ENCODE measurements at places on chromosomes 2 and 18.
A peak's percentile ranks its signal among the peaks of the same experiment; 100 is the strongest.

DNA sequence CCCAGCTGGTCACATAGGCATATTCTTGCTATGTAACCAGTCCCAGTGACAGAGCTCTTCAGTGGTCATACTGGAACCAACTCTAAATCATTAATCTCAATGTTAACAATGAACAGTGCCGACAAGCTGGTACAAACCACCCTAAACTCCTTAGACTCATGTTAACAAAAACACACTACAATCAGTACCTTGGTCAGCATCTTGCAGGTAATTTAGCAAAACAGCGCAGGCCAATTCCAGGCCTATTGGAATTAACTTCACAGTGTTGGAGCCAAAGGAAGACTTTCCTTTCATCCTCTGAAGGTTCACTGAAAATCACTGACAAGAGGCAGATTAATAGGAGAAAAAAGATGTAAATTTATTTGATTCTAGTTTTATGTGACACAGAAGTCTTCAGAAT lies 396.4 kb downstream of the PIK3C3 start:
- DNase-seq: no peak

GRCh38 chr18:49597157-49597931 lies 35.5 kb downstream of the LIPG start:
- peak; percentile 31 for DNase-seq

GRCh38 chr2:98458207-98458606 lies 13.5 kb downstream of the INPP4A start:
- DNase-seq: no peak

- DNase-seq: no peak
Measured at GRCh38 chr2:121098556-121098955, 186.4 kb downstream of the TFCP2L1 start.

- no peak for DNase-seq
Measured at GRCh38 chr2:173997269-173997668, 32.1 kb upstream of the SP3 start.

GRCh38 chr18:59837586-59837985 lies 62.2 kb upstream of the PMAIP1 start:
- DNase-seq: peak; percentile 14

DNA sequence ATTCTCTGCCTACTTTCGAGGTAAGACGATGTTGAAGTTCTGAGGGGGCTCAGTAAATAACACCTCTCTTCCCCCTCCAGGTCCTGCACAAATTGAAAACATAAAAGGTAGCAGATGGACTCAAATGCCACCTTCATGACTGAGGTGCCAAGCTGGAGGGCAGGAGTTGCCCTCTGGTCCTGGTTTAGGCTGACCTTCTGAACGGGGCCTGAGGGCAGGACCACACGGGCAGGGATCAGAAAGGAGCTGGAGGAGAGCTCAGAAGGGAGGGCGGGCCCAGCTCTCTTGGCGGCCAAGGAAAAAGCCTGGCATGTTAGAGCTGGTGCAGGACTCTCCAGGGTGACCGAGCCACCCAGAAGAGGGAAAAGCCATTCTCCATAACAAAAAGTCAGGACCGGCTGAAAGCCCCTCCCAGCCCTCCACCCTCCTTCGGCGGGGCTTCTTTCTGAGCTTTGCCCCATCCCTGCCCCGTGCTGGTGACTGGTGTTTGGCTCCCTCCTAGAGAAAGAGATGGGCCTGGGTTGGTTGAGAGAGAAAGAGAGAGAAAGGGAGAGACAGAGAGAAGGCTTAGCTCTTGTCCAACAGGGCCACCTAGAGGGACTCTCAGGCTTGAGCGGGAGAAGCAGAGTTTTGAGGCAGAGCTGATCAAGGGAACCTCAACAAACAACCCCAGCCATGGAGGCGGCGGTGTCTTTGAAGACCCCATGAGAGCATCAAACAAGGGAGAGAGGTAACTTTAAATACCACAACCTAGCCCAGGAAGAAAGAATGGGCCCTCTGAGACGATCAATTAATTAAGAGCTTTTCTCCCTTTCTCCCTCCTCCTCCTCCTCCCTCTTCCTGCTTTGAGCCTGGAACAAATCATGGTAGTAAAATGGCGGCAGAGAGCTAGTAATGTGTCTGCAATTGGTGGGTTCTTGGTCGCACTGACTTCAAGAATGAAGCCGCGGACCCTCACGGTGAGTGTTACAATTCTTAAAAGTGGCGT lies 50.8 kb downstream of the WIPF1 start:
- peak; percentile 54 for DNase-seq

GRCh38 chr2:191059308-191059707 lies 45.3 kb upstream of the STAT1 start:
- DNase-seq: no peak

DNA sequence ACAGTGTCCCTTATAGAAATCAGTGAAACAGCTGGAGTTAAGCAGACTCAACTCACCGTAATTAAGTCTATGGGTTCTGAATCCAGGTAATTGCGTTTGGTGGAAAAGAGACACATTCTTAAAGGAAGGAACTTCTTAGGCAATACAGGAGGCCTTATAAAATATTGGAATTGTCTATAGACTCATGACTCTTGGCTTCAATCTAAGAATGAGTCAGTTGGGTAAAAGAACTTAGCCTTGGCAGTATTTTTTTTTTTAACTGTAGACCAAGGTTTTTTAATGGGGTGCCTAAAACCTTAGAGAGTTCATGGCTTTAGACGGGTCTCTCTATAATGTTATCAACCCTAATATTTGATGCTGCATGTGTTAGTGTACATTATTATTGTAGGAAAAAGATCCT lies 47.6 kb downstream of the CCDC85A start:
- DNase-seq: no peak

GRCh38 chr18:7871560-7872456 lies 304.7 kb downstream of the PTPRM start:
- no peak for DNase-seq

DNA sequence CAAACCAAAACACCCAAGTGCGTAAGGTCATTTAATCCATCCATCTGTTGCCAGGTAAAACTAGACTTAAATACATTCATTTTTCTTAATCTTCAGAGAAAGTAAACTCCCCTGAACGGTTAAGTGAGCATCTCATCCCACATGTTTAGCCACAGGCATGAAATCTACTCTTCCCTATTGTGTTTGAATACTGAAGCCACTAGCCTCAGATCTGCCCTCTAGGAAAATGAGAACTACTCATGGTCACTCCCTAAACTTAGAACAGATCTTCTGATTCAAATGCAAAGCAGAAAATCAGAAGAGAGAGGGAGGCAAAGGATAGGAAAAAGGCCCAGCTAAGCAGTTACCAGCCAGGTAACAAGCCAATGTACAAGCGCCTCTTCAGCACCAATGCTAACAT lies 7.1 kb downstream of the TMEM247 start:
- DNase-seq: no peak

- DNase-seq: no peak
Measured at GRCh38 chr2:199583676-199584075, 125.9 kb upstream of the SATB2 start.

GRCh38 chr18:46950064-46950656 lies 32.8 kb downstream of the KATNAL2 start:
- DNase-seq: no peak

DNA sequence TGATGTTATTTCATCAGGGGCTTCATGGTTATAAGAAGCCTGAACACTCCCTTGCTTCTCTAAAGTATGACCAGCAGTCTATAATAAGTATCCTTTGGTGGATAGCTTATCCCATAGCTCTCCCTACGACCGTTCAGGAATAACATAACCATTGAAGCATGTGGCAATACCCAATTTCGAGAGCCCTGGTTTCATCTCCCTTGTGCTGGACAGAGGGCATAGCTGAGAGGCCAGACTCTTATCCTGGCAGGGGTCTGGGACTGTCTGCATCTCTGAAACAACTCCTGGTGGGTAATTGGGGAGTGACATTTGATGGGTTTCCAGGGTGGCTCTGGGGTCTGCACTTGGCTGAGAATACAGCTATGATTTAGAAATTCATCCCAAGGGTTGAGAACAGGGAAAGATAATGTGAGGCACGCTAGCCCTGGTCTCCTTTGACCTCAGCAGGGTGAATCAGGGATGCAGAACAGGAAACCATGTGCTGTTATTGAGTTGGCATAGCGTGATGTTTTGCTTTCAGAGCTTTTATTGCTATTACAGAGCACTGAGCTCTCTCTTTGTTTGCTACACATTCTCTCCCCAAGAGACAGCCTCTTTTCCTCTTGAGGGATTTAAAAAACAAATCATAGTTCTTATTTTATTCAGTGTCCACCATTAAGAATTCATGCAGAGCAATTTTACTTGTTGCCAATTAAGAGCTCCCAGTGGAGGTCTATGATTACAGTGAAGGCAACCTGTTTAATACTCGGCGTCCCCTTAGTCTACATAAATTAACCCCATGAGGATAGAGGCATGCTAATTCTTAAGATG lies 274.5 kb downstream of the NCKAP5 start:
- DNase-seq: peak; percentile 28

GRCh38 chr2:205748639-205749038 lies 66.3 kb downstream of the NRP2 start:
- DNase-seq: peak; percentile 45

- peak; percentile 75 for DNase-seq
Measured at GRCh38 chr2:134070281-134070741, 183.6 kb upstream of the MGAT5 start.

GRCh38 chr2:126699716-126700581 lies 44.0 kb downstream of the GYPC start:
- DNase-seq: peak; percentile 10

DNA sequence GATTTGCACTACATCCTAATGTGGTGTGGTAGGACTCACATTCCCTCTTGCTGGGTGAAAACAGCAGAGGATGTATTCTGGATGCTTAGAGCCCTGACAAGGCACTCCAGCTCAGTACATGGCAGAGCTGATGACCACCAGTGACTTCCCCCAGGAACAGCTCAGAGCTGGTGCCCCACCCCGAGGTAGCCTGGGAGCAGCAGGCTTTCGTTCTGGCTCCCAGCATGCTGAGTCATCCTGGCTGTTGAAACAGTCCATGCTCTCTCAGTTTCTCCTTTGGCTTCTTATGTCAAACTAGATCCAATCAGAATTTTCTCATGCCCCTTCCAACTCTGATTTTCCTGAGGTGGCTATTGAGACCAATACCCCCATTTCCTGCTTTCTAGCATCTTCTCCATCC lies 438.2 kb downstream of the NBAS start:
- DNase-seq: peak; percentile 51

GRCh38 chr18:272650-273049 lies 4.8 kb upstream of the THOC1 start:
- no peak for DNase-seq

DNA sequence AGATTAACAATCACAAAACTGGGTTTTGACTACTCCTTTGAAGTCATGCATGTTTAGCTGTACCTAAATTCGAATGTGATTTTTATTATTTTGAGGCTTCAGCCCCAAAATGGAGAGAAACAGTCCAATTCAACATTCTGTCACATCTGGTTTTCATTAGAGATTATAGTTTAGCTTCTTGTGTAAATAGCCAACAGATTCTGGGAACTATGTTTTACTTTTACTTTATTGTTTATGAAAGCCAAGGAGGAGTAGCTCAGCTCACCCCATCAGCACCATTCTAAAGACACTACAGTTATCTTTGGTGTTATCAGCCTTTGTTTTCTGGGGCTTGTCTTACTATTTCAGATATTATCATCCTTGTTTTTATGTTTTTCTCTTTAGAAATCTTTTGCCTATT lies 465.0 kb upstream of the CWC22 start:
- DNase-seq: no peak

DNA sequence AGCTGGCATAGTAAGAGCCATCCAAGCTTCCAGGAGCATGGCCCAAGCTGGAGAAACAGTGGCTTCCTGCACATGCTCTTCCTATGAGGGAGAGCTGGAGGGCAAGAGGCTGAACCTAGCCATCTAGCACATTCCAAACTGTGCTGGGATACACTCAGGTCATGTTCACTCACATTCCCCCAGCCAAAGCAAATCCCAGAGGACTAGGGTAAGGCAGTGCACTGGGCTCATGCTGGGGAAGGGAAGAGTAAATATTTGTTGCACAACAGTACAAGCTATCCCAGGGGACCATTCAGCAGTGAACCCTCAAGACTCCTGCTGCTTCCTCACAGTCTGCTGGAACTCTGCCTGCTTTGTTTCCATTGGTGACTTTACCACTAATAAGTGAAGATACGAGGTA lies 20.7 kb upstream of the GYPC start:
- DNase-seq: peak; percentile 22
